T-cell (primary cell): ENCODE measurements at places on chromosomes 6 and 20.

DNA sequence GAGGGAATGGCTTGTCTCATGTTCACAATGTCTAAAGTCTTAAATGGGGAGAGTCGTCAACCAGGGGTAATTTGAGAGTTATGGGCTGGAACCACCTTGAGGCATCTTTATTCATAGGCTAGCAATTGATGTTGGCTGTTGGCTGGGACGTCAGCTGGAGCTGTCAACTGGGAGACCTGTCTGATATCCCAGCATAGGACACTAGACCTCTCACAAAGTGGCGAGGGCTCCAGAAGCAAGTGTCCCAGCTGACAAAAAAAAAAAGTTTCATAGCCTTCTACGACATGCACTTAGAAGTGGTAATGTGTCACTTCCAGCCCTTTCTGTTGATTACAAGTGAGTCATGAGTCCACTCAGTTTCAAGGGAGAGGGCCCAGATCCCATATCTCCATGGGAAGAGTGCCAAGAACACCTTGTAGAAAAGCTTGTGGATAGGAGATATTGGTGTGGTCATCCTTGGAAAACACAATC, 278.0 kb downstream of the ESR1 start:
- H3K36me3 ChIP-seq: no peaks in the 10 kb centered on the region
- DNase-seq: no peak
- no peaks in the 10 kb centered on the region for H3K4me1 ChIP-seq
- no peak overlapping the region for H3K27ac ChIP-seq

GRCh38 chr6:135008941-135009290, 45.7 kb downstream of the HBS1L start:
- H3K27ac ChIP-seq: no peak overlapping the region
- H3K27me3 ChIP-seq: no peaks in the 10 kb centered on the region
- no peak overlapping the region for H3K4me3 ChIP-seq
- H3K36me3 ChIP-seq: no peaks in the 10 kb centered on the region
- DNase-seq: no peak

DNA sequence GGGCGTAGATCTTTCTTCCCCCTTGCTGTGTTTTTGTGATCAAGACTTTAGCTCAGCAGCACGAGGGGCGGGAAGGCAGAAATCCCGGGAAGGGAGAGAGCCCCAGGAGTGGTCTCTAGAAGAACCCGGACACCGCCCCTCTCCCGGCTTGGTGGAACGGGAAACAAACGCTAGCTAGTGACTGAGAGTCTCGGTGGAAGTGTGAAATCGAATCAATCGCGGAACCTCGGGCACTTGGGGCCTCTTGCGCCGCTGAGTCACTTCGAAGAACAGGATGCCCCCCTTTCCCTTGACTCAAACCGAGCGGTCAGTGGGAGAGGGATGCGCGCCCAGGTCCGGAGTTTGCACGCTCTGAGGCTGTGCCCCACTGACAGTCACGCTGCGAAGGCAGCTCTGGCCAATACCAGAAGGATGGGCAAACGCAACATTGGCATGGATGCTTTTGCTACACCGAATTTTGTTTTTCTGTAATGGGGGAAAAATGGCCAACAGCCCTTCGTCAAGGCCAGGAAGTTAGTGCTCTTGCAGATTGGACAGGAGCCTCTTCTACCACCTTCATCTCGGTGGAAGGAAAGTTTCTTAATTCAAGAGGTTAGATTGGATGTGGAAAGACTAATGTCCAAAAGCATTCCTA, 1.6 kb upstream of the OLIG3 start:
- DNase-seq: no peak
- peaks cover 58% of the 10 kb centered on the region for H3K4me1 ChIP-seq
- H3K4me3 ChIP-seq: no peak overlapping the region
- peaks cover 51% of the 10 kb centered on the region for H3K27me3 ChIP-seq
- no peaks in the 10 kb centered on the region for H3K36me3 ChIP-seq

DNA sequence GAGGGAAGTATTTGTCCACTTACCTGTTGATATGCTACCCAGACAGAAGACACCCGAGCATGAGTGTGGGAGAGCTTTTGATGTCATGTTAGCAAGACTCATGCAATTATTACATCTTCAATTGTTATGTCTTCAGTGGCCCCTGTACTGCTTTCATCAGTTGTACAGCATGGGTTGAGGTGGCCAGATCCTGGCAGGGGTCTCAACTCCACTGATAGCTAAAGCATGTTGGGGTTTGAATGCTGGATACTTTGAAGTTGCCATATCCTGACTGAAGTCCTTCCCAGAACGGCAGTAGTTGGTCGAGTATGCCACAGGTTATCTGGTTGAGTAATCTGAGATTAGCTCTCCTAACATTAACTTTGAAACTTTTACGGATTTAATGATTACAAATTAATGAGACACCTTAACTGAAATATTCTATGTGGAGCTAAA, 46.7 kb downstream of the LRRN4 start:
- H3K27ac ChIP-seq: no peak overlapping the region
- H3K27me3 ChIP-seq: no peaks in the 10 kb centered on the region
- peak overlapping the region; percentile 78 for H3K4me3 ChIP-seq
- DNase-seq: no peak
- H3K4me1 ChIP-seq: peaks cover 22% of the 10 kb centered on the region

GRCh38 chr6:7088076-7088742, 19.6 kb upstream of the RREB1 start:
- H3K36me3 ChIP-seq: no peaks in the 10 kb centered on the region
- H3K27ac ChIP-seq: peak overlapping the region; percentile 15
- DNase-seq: no peak
- H3K4me3 ChIP-seq: no peak overlapping the region
- peaks cover 25% of the 10 kb centered on the region for H3K4me1 ChIP-seq
- H3K27me3 ChIP-seq: no peaks in the 10 kb centered on the region

GRCh38 chr20:55514531-55514930, 490.8 kb downstream of the CBLN4 start:
- no peak for DNase-seq
- no peak overlapping the region for H3K27ac ChIP-seq
- no peak overlapping the region for H3K4me3 ChIP-seq
- H3K36me3 ChIP-seq: no peaks in the 10 kb centered on the region
- H3K27me3 ChIP-seq: no peaks in the 10 kb centered on the region

GRCh38 chr20:51828762-51829161, 26.4 kb upstream of the SALL4 start:
- H3K4me1 ChIP-seq: no peaks in the 10 kb centered on the region
- no peak for DNase-seq
- H3K27ac ChIP-seq: no peak overlapping the region
- peaks cover 5% of the 10 kb centered on the region for H3K27me3 ChIP-seq
- H3K4me3 ChIP-seq: no peak overlapping the region

DNA sequence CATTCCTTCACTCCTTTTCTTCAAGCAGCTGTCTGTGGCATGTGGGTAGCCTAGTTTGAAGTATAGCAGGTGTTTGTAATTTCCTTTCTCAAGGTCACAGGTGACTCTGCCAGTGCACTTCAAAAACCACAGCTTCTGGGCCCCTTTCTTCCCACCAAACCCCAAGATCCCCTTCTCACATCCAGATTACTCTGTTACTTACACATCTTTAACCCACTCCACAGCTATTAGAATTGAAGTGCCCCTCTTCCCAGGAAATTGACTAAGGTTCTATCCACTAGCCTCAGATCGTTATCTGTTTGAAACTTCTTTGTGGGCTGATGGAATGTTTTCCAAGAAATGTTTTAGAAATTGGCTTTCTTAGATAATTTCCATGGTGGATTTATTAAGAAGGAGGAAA, 150.8 kb downstream of the AHI1 start:
- peaks cover 7% of the 10 kb centered on the region for H3K4me1 ChIP-seq
- no peak overlapping the region for H3K27ac ChIP-seq
- no peak overlapping the region for H3K4me3 ChIP-seq

GRCh38 chr20:4060856-4061695, 45.7 kb upstream of the RNF24 start:
- H3K27ac ChIP-seq: no peak overlapping the region
- H3K4me3 ChIP-seq: no peak overlapping the region
- no peak for DNase-seq
- no peaks in the 10 kb centered on the region for H3K27me3 ChIP-seq
- no peaks in the 10 kb centered on the region for H3K36me3 ChIP-seq

DNA sequence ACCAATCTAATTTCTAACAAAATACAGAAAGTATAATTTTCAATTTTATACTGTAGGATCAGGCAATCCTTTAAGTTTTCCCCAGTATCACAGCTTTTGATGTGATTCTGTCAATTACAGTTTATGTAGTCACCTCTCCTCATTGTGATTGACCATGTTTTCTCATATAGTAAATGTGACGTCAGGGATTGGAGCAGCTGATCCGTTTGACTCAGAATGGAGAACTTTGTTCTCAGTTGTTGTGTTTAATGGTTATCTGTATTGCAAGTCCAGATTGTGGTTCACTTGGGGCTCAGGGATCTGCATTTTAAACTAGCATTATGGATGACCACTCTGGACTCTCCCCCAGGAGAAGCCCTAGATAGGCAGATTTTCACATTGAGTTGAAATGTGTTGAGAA, 90.6 kb downstream of the DNAH8 start:
- H3K36me3 ChIP-seq: no peaks in the 10 kb centered on the region
- DNase-seq: no peak
- no peaks in the 10 kb centered on the region for H3K27me3 ChIP-seq

GRCh38 chr6:163199371-163199770, 215.1 kb upstream of the QKI start:
- DNase-seq: no peak
- H3K27me3 ChIP-seq: peaks cover 14% of the 10 kb centered on the region
- no peak overlapping the region for H3K4me3 ChIP-seq
- no peaks in the 10 kb centered on the region for H3K36me3 ChIP-seq
